NCI-H187 treated with DMSO at 0.1 percent for 48 hours (cell line): ENCODE measurements at places on chromosomes 6 and 20.

GRCh38 chr6:130980310-130981032 is 82.6 kb downstream of the EPB41L2 start:
- no peak for DNase-seq

- no peak for DNase-seq
These were observed 536 bp downstream of the ZFP57 start for GRCh38 chr6:29680416-29680815.

GRCh38 chr6:160131636-160132296 is 10.2 kb downstream of the SLC22A1 start:
- DNase-seq, result no peak

GRCh38 chr6:149881066-149881766 is 16.7 kb downstream of the RAET1E start:
- no peak for DNase-seq

- no peak for DNase-seq
These were observed 63.7 kb downstream of the HIVEP2 start for GRCh38 chr6:142881290-142881689.

DNA sequence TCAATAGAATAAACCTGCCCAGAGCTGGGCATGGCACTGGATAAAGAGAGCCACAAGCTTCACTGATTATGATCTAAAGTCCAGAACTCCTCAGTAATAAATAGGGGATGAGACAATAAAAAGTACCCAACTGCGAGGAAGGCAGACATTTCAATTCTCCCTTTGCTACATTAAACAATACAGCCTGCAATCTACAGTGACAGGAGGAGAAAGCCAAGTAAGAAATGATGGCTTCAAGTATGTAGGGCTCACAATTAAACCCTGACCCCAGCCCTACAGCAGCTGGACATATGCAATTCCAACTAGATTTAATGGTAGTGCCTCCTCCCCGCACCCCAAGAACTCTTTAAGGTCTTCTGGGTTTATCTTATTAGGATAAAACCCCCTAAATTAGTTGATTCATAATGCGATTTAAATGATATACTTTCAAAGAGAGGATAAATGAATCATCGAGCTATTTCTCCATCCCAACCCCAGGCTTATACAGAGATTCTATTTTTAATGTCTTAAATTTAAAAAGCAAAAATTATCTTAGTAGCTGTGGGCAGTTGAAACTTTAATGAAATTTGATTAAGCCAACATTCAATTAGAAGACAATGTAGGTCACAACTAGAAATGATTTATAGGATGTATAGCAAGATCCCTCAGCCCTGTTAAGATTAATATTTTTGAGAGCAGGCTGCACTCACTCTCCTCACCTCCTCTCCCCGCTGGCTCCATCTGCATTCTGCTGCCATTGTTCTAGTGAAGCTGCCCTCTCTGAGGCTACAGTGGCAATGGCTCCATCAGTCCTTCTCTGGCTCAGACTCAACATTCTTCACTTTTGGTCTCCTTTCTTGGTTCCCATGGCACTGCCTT is 57.1 kb downstream of the OGFRL1 start:
- no peak for DNase-seq

GRCh38 chr6:26030716-26031115 is 56.5 kb upstream of the HFE start:
- no peak for DNase-seq

- no peak for DNase-seq
These were observed 1.5 kb upstream of the ADGRG6 start for GRCh38 chr6:142300302-142300701.

DNA sequence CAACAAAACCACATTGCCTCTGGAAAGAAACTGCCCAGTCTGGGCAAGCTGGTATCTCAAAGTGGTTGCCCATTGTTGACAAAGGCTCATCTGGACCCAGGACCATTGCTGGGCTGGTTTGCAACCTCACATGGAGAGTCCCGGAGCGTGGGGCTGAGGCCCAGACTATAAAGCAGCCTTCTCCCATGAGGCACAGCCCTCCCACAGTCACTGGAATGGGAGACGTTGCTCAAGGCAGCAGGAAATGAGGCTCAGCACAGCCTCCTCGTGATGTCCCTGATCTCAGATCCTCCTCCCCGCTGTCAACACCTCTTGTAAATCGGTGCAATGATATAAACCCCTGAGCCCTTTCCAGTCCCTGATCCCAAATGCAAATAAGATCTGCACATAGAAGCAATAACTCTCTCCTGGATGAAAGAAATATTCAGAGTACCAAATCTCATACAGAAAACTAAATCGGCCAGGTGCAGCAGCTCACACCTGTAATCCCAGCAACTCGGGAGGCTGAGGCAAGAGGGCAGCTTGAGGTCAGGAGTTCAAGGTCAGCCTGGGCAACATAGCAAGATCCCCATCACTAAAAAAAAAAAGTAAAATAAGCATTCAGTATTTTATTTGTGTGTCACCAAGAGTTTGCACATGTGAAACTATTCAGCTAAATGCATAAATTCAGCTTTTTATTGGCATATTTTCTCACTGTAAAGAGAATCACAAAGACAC is 103.0 kb upstream of the RREB1 start:
- DNase-seq, result no peak

- DNase-seq, result no peak
These were observed 80.6 kb downstream of the OTOR start for GRCh38 chr20:16828666-16829305.

- no peak for DNase-seq
These were observed 7.6 kb downstream of the BTN2A2 start for GRCh38 chr6:26390531-26390930.

DNA sequence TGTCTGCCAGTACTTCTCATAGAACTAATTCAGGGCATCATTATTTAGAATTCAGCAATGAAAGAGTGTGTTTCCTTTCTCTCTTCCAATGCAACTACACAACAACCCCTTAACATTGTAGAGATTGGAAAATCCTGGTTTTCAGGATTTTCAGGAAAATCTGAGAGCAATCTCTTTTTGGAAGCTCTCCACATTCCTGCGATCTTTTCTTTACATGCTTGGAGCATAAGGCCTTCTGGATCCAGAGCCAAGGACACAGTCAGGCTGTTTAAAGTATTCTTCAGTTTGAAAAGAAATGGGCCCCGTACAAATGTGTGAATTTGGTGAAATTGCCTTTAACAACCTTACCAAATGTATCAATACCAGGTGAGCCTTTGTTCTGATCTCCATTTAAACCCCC is 469.7 kb downstream of the PKHD1 start:
- no peak for DNase-seq

GRCh38 chr6:23503173-23503572 is 622.8 kb upstream of the NRSN1 start:
- DNase-seq, result no peak

- no peak for DNase-seq
These were observed 115.9 kb downstream of the FYN start for GRCh38 chr6:111757342-111757741.

DNA sequence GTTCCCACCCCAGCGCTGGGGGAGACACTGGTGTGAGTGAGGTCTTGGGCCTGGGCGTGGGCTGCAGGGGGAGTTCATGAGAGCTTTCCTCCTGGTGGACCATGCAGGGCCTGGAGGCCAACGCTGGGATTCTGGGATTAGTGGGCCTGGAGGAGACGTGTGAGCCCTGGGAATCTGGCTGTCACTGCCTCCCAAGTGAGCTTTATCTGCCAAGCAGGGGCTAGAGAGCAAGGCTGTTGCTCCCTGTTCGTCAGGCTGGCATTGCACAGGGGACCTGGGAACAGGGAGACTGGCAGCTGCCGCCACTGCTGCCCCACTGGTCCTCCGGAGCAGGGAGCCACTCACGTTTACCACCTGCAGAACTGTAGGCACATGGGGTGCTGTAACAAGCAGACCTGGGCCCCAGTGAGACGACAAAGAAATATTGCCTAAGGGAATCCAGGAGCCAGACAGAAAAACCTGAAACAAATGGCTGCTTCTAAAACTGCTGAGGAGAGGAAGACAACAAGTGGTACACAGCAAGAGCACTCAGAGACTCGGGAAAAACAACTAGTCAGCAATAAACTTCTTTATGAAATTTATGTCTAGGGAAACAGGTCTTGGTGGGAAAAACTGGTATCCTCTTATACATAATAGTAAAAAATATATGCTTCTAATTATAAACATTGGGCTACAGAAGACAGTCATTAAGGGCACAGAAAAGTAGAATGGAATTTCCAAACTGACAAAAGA is 45.2 kb downstream of the PPP1R3G start:
- DNase-seq, result no peak

DNA sequence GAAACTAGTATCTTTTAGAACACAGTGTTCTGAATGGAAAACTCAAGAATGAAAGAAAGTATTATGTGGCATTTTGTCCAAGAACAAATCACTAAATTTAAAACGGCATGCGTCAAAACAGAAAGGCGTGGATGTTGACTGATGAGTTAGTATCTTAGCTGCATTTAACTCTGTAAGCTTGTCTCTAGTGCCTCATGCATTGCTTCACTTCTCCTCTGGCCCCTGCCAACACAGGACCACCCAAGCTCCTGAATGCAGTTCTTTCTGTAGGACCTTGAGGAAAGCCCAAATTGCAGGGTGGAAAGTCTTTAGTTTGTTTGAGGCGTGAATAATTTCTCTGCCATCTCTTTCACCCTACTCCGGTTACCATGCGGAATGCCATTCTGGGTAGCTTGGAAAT is 632.2 kb downstream of the COL12A1 start:
- DNase-seq, result no peak

DNA sequence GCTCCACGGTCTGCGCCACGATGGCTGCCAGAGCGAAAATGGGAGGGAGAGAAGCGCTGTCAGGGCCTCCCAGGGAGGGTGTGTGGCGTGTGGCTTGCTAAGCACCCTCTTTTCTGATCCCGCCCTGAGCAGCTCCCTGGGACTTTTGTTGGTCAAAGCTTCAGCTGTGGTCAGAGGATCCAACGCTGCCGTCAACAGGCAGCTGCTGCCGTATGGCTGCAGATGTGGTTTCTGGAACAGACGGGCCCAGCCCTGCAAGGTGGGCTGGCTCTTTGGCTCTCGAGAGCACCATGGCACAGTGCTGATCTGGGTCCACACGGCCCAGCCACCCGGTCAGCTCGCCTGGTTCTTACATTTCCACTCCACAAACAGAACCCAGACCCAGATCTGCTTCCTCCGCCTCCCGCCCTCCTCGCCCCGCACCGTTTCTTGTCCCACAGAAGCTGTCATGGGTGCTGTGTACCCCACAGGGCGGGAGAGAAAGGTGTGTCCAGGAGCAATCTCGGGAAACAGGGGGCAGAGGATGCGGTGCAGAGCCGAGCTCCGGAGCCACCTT is 86.0 kb upstream of the BHLHE23 start:
- no peak for DNase-seq

DNA sequence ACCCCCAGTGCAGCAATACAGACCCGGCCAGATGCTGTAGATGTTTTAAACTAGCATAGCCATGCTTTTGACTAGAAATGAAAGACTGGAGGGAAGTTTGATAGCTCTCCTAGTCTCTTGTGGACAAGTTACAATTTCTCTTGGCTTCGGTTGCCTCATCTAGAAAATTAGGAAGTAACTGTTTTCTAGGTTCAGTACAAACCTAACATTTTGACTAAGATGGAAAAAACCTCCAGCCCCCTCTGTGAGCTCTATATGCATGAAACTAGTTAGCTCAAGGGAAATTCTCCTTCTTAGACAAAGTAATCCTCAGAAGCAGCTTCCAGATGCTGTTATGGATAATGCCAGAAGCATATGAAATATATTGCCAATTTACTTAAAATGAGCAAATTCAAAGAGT is 86.6 kb downstream of the RNF144B start:
- no peak for DNase-seq

GRCh38 chr20:3039426-3039825 is 4.0 kb upstream of the GNRH2 start:
- no peak for DNase-seq

DNA sequence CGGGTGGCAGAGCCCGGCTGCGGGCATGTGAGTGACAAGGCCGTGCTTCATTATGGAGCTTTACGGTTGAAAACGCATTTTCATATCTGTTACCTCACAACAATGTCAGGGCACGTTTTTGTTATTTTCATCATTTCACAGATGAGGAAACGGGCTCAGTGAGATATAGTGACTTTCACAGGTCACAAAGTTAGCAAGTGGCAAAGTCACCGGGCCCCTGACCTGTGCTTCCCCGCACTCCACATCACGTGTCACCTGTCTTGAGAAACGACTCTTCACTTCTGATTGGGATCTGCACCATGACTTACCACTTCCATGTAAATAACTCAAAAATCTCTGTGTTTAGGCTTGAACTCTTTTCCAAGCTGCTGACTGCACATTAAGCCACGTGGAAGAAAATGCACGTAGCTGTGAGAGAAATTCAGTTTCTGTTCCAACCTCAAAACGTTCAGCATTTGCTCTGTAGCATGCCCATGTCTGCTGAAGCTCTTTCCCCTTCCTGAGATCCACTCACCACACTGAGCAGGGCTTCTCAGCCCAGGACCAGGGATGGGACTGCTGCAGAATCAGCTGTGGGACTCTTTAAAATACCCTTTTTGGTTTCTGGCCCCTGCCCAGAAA is 107.2 kb downstream of the ARMC2 start:
- no peak for DNase-seq

- no peak for DNase-seq
These were observed 385.5 kb downstream of the TENT5A start for GRCh38 chr6:81366972-81367371.

DNA sequence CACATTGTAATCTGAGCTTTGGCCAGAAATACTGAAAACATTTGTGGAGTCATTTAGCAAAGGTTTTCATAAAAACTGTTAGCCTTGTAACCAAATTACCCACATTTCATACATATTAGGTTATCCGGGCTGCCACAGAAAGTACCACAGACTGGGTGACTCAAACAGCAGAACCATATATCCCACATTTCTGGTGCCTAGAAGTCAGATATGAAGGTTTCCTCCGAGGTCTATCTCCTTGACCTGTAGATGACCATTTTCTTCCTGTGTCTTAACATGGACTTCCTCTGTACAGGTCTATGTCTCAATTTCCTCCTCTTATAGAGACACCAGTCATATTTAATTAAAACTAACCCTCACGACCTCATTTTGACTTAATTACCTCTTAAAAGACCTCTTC is 49.5 kb upstream of the SMIM28 start:
- DNase-seq, result no peak

- DNase-seq, result no peak
These were observed 553.7 kb downstream of the CD83 start for GRCh38 chr6:14671261-14671681.

DNA sequence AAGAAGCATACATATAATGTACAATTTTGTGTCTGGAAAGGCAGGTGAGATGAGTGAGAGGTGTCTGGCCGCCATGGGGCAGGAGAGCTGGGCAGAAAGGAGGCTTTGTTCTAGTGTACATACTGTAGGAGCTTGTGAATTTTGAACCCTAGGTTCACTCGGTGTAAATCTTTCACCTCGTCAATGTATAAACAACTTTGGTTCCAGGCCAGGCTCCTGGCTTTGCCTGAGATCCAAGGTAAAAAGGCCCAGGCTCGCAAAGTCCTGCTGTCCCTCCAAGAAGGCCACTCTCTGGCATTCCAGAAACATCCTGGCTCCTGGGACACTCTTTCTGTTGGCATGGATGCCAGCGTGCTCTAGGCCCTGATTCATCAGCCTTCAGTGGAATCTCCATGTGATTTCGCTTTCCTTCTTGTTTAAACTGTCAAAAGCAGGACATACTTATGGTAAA is 7.1 kb upstream of the SLC22A7 start:
- DNase-seq, result no peak
